NCI-H1105 (cell line): ENCODE measurements at places on chromosomes 1 and 21.

DNA sequence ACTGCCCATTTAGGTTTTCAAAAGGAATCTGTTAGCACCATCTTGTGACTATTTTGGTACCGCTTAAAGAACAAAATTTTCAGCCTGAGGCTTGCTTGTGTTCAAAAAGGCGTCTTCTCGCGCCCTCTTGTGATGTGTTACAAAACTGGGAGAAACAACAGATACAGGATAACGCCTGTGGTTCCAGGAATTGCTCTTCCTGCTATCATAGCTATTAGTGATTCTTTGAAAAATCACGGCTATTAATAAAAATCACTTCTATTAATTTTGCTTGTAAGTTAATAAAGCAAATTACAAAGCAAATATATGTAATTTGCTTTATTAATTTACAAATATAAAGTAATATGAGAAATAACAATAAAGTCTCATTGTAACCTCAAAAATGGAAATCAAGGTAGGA, 82.2 kb upstream of the ABCD3 start:
- DNase-seq = peak; percentile 7

GRCh38 chr1:215114154-215114933, 31.8 kb downstream of the KCNK2 start:
- DNase-seq = peak; percentile 65

- no peak for DNase-seq
Observed at GRCh38 chr1:150110116-150110515, 39.6 kb upstream of the PLEKHO1 start.

GRCh38 chr21:36959020-36959835, 7.2 kb downstream of the HLCS start:
- DNase-seq = no peak
